AG04449 (cell line): ENCODE measurements at places on chromosomes 3 and 15.

GRCh38 chr3:72390841-72391240 is 457.4 kb downstream of the SHQ1 start:
- DNase-seq, result no peak

DNA sequence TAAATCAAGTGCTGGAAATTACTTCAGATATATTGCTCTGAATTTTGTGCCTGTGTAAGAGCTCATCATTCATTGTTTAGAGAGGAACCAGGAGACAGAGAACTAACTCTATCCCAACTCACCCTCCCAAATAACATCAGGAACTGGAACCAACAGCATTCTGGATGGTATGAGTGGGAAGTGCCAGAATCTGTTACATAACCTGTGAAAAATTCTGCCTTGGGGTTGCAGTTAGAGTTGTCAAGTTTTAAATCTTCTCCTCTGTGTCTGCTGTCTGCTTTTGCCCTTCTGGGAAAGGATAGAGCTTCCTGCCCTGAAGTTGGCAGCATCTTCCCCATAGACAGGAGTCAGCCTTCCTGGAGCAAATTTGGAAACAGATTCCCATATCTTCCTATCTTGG is 41.2 kb downstream of the TIMP4 start:
- DNase-seq, result no peak

DNA sequence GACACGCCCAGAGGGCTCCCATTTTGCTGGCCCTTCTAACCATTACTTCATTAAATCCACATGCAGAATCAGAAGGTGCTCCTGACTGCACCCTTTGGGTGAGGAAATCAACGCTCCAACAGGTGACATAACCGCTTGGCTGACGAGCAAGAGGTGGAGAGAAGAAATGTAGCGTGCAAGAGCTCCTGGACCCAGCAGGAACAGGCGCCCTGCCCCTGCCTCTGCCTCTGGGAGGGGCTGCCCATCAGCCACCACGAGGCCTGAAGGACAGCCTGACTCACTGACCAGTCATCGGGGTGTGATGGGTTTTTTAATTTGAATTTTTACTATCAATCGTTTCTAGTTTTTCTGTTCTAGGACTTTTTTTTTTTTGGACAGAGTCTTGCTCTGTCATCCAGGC is 218.2 kb downstream of the ADAMTS17 start:
- no peak for DNase-seq

DNA sequence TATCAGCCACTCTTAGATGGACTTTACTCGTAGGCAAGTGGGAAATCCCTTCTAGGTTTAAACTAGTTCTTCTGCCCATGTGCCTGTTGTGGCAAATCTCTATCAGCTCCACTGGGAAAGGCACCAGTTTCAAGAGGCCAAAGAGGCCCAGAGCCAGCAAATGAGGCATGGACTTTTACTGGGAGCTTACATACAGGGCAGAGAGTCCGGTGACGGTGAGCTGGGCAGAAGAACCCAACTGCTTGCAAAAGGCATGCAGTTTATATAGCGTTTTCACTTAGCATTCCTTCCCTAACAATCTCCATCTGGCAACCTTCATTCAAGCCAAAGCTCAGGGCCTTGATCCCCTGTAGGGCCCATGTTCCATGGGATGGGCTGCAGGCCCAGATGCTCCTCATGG is 93.0 kb upstream of the C3orf80 start:
- no peak for DNase-seq

- DNase-seq, result no peak
These were observed 172.1 kb upstream of the ADAMTS9 start for GRCh38 chr3:64859625-64860535.

DNA sequence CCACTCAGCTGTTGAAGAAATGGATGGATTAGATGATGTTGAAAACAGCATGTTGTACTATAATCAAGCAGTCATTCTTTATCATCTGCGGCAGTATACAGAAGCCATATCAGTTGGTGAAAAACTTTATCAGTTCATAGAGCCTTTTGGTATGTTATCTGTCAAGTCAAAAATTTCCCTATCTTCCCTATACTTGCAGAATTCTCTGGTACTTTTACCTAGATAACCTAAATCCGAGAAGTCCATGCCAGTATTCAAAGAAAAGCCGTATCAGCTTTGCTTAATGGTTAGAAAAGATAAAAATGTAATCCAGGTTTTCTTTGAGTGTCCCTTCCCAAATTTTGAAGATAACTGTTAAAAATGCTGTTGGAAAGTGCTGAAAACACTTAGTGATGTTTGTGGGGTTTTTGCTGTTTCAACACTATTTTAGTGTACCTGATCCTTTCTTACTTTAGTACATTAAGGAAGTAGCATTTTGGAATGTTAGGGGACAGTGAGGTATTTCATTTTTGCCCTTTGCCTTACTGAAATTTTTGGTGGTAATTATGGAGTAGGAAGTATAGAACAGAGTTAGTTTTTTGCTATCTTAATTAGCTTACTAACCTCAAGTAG is 23.8 kb downstream of the CNOT10 start:
- DNase-seq, result no peak

DNA sequence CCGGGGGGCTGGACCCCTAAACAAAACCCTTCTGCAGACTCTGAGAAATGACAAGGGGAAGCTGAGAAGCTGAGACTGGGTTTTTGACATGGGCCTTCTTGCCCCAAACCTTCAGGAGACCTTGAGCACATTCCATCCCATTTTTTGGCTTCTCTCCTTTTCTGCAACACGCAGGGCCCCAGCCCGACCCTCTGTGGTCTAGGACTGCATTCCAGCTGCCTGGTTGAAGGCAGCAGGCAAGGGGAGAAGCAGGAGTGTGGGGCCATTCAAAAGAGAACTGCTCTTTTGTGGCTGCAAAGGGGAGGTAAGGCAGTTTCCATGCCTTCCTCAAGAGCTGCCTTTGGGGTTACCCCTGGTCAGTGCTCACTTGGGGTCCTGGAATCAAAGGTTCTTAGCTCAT is 263.0 kb downstream of the TLE3 start:
- no peak for DNase-seq

GRCh38 chr3:57699591-57699990 is 6.7 kb upstream of the DENND6A start:
- DNase-seq, result no peak

DNA sequence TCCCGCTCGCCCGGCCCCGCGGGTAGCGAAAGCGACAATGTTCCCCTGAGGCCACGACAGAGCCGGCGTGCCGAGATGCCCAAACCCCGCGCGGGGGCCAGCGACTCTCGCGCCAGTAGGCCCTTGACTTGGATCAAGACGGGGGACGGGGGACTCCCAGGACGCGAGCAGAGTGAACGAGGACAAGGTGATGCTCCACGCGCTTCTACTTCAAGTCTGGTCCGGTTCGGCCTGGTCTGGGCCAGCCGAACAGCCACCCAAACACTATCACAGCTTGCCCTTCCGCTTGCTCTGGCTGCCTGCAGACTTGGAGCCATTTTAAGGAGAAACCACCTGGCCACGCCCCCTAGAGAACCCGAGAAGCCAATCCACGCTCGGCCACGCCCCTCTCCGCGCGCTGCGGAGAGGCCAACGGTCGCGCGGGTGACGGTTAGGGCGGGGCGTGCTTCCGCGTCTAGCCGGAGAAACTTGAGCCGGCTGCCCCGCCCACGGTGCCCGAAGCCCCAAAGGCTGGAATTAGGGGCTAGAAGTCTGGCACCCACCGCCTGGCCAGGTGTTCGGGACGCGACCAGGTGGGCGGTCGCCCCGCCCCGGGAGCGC is 608 bp upstream of the NDUFAF3 start:
- DNase-seq, result peak; percentile 65

DNA sequence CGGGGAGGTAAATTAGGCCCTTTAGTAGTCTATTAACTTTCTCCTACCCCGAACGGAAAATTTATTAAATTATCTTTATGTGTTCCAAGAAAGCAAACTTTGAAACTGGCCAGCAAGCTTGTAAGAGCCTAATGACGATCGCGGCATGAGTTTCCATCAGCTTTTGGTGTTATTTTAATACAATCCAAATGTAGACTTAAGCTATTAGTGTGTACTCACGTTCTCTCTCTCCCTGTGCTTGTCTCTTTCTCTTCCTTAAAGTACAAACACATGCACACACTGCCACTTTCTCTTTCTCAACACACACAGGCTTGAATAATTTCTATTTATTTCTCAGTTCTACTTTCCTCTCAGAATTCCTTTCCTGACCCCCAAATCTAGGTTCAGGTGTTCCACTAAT is 108.8 kb upstream of the MME start:
- DNase-seq, result no peak

DNA sequence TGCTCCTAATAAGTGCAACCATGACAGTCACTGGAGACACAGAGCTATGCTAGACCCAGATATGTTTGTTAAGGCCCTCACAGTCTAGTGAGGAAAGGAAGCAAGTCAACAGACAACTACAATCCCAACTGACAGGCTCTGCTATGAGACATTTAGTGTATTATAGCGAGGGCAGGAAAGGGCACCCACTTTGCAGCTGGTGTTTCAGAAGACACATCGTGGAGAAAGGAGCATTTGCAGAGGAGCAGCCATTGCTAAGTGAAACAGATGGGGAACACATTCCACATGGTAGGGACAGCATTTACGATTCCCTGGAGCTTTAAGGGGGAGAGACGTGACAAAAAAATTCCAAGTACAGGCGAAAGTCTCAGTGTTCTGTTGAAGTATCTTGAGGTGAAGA is 685.6 kb downstream of the AGBL1 start:
- no peak for DNase-seq
